DMS79 (cell line): ENCODE measurements at places on chromosomes 5 and 9.

GRCh38 chr9:98775831-98776441 is 20.4 kb downstream of the ANKS6 start:
- peak; percentile 10 for DNase-seq

DNA sequence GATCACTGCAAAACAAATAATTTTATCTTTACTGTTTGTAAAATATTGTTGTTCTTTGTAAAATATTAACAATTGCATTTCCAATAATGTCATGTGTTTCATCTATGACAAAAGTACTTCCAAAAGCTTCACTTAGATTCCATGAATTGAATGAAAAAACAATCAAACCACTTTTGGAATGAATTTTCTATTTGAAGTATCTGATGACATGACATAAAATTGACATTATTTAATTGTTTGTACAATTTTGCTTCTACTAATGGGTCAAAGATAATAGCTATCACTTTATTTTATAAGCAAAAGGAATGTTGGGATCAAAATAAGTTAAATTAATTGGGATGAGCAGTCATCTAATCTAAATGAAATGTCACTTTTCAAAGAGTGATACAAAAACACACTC is 684.3 kb downstream of the NR2F1-AS1 start:
- DNase-seq = no peak

DNA sequence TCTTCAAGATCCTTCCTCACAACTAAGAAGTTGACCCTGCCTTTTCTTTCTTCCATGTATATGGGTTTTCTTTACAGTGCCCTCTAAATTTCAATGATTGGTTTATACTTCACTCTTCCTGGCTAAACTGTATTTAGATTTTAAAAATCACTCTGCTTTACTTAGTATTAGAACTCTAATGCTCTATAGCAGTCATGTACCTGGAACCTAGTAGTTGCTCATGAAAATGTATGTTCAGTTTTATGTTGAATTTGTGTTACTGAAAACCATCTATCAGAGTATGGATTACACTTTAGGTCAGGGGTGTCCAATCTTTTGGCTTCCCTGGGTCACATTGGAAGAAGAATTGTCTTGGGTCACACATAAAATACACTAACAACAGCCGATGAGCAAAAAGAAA is 1024.3 kb downstream of the NR2F1-AS1 start:
- DNase-seq = no peak

GRCh38 chr5:113378959-113379541 is 55.7 kb downstream of the TSSK1B start:
- no peak for DNase-seq

- DNase-seq = peak; percentile 70
These were observed 1.7 kb upstream of the EFNA5 start for GRCh38 chr5:107672211-107673038.

DNA sequence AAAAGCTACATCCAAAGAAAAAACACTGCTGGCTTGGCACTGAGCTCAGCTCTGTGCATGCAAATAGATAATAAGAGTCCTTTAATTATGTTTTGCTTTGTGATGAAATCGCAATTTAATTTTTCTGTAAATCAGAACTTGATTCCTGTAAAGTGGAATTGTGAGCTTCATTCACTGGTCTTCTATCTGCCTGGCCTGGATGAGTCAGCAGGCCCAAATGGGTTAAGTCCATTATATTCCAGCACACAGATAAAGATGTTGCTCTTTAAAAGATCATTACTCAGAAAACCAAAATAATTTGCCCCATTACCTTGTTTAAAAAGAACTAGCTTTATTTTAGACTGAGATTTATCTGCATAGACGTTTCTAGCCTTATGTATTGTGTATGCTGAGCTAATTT is 90.4 kb downstream of the CARTPT start:
- no peak for DNase-seq

- peak; percentile 77 for DNase-seq
These were observed 10.6 kb upstream of the MARCHF3 start for GRCh38 chr5:127040796-127041520.

DNA sequence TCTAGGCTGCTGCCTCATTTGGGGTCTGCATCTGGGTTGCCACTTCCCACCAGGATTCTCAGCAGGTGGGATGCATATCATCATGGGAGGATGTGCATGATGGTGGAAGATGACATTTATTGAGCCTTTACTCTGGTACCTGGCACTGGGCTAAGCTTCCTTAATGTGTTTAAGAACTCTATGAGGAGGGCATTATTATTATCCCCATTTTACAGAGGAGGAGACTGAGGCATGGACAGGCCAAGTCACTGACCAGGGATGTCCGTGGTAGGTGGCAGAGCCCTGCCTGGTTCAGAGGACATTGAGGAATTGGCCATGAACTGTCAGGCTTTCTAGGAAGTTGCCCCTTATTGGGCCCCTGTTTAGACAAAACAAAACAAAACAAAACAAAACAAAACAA is 31.1 kb upstream of the TIFAB start:
- DNase-seq = no peak

GRCh38 chr9:33921967-33922895 is 105.3 kb downstream of the UBE2R2 start:
- no peak for DNase-seq

- DNase-seq = peak; percentile 69
These were observed 149.3 kb downstream of the MELK start for GRCh38 chr9:36721846-36722588.

- no peak for DNase-seq
These were observed 7.2 kb downstream of the SDHA start for GRCh38 chr5:225334-225733.

DNA sequence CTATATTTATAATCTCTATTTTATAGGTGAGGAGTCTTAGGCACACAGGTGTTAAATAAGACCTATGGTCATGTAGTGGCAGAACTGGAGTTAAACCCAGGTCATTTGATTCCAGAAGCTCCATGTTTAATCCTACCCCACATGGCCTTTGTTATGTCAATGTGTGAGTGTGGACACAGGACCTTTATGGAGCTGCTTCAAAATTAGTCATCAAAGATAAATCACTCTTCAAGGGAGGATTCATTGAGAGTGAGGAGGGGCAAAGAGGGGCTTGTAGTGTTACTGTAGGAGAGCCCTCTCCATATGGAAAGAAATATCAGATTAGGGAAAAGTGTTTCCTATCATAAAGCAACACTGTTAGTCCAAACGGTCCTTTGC is 74.6 kb upstream of the ARRDC3 start:
- no peak for DNase-seq

DNA sequence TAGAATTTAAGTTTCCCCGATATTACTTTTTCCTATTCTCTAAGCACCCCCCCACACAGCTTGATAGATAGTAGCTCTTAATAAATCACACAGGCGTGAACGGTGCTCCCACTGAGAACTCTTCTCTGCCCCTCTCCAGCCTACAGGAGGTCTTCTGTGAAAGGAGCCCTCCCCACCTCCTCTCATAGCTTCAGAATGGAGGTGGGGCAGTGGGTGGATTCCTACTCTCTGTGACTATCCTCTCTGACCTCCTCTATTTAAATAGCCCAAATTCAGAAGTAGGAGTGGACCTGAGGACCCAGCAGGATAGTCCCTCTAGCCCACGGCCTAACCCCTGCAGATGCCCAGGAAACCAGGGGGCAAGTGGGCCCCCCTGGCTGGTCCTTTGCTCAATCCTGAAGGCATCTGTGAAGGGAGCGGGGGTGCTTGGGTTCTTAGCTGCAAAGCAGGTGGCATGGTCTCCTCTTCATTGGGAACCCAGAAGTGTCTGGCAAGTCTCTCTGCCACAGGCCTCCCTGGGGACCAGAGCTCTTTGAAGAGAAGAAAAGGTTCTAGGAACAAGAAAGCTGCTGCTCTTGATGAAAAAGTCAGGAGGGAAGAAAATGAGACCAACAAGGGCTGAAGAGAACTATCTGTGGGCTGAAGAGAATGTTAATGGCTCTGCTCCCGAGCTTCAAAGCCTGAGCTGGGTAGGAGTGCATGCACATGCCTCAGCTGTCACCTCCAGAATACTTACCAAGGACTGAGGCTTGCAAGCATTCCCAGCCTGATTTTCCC is 21.1 kb upstream of the HSPA9 start:
- DNase-seq = no peak

- DNase-seq = no peak
These were observed 6.0 kb downstream of the LARP1 start for GRCh38 chr5:154761046-154761736.

DNA sequence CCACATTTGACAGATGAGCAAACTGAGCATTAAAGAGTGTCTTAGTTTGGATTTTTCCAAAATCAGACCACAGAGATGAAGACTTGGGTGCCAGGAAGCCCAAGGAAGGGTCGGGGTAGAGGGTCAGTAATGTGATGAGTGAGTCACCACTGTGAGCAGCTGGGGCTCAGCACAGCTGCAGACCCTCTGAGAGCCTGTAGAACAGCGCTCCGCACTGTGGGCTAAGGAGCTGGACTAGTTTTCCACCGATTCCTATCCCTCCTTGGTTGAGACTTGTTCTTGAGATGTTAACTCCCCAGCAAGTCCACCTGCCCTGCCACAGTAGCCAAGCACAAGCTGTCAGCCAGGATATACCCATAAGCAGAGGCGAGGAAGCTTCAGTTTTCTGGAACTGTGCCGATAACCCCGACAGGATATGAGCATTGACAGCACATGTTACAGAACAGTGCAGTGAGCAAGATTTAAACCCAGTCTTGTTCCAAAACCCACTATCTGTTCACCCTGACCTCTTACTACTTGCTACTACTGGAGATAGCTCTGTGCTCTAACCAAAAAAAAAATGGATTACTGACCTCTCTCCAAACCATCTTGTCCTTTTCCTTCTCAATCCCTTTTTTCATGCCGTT is 31.8 kb downstream of the EGFLAM start:
- no peak for DNase-seq

DNA sequence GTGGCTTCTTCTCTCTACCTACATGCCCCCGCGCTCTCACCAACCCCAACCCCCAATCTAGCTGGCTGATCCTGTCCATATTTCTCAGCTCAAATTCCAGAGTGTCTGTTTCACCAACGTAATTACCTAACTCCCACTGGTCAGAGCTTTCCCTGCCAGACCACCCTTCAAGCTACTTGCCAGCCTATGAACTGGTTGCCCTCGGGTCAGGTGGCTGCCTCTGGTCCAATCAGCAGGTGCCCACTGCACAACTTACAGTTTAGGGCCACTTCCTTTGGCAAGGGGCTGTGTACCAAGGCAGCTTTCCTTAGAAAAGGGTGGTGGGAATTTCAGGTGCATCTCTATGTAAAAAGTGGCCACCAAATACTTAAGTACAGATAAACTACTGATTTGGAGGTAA is 92.2 kb upstream of the SLC30A5 start:
- DNase-seq = no peak

GRCh38 chr5:135063056-135063445 is 29.0 kb upstream of the PITX1 start:
- DNase-seq = no peak

DNA sequence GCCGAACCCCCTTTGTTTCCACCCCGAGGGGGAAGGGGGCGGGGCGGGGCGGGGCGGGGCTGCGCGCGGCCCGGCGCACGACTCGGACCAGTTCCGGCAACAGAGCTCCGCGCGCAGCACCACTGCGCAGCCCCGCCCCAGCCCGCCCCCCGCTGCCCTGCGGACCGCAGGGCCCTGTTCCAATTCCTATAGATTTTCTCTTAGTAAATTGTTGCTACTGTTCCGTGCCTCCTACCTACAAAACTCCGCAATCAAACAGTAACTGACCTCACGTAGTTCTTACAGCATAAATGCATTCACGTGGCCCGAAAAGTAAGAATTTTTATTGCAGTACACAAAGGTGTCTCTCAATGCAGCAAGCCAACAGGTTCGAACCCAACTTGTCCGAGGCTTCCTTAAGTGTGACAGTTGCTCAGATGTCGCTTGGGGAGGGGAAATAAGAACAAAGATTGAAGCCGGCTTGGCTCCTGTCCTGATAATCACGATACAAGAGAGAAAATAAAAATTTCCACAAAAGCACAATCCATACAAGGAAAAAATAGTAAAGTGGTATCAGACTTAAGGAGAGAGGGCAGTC is 1.2 kb upstream of the RNF38 start:
- DNase-seq = no peak

- no peak for DNase-seq
These were observed 134.9 kb downstream of the ATG10 start for GRCh38 chr5:82106756-82107155.

DNA sequence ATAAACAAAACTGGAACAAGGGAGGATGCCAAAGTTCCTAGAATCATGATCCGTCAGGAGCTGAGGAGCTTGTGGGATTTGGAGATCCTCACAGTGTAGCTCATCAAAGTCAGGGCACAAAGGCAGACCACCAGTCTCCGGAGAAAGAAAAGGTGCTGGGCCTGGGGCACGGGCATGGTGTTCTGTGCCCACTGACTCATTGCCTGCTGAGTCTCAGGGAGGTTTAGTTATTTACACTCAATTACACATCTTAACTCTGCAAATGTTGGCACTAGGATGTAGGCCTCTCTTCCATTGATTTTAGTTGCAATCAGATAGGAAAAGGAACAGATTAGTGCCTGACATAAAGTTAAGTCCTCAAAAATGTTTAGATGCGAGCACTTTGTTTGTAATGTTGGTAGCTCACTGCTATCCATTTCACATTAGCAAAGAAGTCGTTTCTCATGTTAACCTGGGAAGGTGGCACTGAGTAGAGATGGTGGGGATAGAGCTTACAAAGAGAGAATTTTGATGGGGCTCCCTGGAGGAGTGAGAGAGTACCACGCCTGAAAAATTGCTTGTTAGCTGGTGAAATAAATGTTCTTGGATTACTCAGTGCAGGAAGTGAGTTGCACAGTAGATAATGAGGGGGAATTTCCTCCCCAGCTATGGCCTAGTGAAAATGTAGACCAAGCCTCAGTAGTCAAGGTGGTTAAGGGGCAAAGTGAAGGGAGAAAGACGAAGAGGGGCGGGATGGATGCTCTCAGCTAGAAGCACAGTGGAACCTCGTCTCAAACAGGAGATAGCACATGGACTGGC is 109.5 kb upstream of the CD180 start:
- no peak for DNase-seq

- DNase-seq = no peak
These were observed 94.1 kb downstream of the CDC42SE2 start for GRCh38 chr5:131357739-131358561.
